D721Med (cell line): ENCODE measurements at places on chromosomes 2 and 18.

GRCh38 chr18:6633310-6633709 is 96.2 kb upstream of the ARHGAP28 start:
- no peak for DNase-seq

DNA sequence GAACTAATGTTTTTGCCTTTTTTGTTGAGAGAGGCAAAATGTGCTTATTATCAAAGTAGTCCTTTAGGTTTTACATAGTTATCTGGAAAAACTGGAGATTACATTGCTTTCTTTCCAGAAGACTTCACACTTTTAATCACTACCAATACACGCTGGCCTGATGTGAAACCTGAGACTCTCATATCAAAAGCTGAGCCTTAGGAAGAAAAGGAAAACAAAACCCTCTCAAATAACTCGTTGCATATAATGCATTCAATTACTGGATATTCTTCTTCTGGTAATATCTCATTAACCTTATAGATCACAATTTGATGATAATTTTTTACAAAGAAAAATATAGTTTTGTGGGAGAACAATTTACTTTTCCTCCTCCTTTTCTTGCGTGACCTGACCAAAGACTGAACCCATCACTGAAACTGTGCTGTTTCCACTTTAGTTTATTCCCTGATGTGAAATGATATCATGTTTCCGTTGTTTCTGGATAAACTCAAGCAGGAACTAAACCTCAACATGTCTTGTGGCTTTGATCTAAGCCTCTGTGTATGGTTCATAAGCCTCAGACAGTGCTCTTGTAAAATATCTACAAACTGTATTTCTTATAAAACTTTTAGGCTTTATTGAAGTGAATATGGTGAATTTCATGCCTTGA is 332.4 kb downstream of the GULP1 start:
- DNase-seq: no peak

GRCh38 chr18:77334876-77335275 is 85.2 kb downstream of the GALR1 start:
- no peak for DNase-seq

GRCh38 chr18:43819397-43819796 is 542.1 kb upstream of the SYT4 start:
- no peak for DNase-seq

DNA sequence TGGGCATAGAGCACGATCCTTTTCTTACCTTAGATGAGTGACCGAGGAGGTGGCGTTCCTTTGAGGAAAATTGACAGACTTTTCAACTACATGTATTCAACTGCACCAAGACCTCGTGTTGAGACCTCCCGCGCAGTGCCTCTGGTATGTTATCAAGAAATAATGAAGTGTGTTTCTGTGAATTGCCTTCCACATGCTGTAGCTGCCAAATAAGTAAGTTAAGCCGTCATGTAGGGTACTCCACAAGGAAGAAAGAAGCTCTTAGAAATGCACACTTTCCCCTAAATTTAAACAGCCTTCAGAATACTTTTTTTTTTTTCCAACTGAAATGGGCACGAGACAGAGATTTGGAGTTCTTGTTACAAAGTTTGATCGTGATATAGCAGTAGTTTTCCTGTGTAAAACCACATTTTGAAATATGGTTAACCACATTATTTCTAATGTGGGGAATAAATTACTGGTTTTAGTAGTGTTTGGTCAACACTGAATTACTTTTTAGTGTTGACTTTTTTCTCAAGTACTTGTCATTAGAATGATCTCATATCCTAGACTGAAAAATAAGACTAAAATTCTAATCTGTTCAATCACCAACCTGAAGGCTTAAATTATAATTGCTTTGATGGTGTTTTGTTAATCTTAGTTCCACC is 30.5 kb downstream of the PDK1 start:
- DNase-seq: no peak

DNA sequence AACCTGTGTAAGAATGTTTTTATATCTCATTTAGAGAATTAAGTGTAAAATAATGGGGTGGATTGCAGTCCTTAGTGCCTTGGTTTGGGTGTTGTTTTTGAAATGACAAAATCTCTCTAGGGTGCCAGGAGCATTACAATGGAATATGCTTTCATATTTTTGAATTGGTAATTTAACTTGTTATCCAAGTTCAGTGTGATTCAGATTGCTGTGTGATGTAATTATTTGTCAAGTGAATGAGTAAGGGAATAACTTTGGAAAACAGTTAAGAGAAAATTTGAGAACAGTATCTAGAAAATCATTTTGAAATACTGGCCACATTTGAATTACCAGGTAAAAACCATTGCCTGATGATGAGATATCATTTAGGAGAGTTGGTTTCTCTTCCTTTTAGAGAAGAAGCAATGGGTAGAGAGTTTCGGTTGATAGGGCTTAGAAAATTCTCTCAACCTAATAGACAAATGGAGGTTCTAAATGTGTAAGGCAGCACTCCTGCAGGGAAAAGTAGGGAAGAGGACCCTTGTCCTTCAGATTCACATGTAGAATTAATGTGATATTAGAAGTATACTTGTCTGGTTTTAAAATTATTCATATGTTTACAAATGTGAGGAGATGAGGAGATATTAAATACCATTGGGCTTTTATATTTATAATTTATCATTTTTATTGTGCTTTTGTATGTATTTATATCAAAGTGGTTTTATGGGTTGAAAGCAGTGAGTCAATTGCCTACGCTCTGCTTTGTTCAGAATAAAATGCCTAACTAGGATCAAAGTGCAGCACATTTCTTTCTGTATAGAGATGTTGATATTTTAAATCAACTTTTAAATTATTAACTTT is 124.8 kb downstream of the PHLPP1 start:
- DNase-seq: no peak

GRCh38 chr2:241818943-241819270 is 9.9 kb downstream of the NEU4 start:
- DNase-seq: no peak

GRCh38 chr2:143734507-143734906 is 605.3 kb downstream of the ARHGAP15 start:
- no peak for DNase-seq

GRCh38 chr2:28528206-28528605 is 32.3 kb downstream of the PLB1 start:
- DNase-seq: no peak

GRCh38 chr2:37630301-37630700 is 41.1 kb downstream of the CDC42EP3 start:
- no peak for DNase-seq

- no peak for DNase-seq
These were observed 14.4 kb upstream of the RAB17 start for GRCh38 chr2:237604960-237605359.
